HuH-7.5 (cell line): ENCODE measurements at places on chromosomes 4 and X.

GRCh38 chrX:69243276-69243675 lies 78.0 kb upstream of the PJA1 start:
- DNase-seq, result no peak

DNA sequence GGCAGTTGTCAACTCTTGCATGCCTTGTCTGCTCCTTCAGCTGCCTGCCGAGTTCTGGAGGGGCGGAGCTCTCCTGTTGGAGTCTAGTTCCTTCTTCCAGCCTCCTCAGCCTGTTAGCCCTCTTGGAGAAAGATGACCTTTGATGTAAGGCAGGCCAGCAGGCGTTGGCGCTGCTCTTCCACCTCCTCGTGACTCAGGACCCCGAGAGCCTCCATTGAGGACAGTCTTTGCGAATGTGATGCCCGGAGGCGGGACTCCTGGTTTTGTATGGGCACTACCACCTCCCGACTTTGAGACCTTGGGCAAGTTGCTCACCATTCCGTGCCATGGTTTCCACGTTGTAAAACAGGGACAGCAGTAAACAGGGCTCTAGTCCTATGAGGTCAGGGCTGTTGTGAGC lies 108.3 kb downstream of the TENM3 start:
- no peak for DNase-seq

GRCh38 chr4:78799551-78800495 lies 23.7 kb downstream of the BMP2K start:
- DNase-seq, result no peak

DNA sequence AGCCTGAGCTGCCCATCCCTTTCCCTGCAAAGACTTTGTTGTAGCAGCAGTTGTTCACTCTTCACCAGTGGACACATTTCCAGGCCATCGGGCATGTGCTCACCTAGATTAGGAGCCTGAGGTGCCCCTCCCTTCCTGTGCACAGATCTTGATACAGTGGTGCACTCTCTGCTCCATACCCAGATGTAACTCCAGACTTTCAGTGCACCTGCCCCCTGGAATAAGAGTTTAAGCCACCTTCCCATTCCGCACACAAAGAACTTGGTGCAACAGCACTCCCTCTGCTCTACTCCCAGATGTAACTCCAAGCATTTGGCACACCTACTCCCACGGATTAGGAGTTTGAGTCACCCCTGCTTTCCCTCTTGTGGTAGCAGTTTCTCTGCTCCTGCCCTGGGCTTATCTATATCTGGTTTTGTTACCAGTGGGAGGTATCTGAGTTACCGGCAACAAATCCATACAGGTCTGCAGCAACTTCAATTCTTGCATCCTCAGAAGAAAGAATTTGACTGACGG lies 36.0 kb upstream of the PLK4 start:
- no peak for DNase-seq

GRCh38 chrX:3184176-3184930 lies 143.1 kb downstream of the ARSF start:
- DNase-seq, result no peak

DNA sequence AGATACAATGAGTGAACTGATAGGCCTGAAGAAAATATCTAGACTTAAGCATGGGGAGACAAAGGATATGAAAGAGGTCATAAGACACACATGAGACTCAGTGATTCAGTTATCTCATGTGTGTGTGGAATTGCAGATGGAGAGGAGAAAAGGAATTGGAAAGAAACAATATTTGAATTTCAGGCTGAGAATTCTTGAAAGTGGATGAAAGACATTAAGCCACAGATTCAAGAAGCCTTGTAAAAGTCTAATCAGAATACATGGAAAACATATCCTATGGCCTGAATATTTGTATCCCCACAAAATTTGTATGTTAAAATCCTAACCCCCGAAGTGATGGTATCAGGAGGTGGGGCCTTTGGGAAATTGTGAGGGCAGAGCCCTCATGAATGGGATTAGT lies 28.3 kb downstream of the NSUN7 start:
- no peak for DNase-seq

DNA sequence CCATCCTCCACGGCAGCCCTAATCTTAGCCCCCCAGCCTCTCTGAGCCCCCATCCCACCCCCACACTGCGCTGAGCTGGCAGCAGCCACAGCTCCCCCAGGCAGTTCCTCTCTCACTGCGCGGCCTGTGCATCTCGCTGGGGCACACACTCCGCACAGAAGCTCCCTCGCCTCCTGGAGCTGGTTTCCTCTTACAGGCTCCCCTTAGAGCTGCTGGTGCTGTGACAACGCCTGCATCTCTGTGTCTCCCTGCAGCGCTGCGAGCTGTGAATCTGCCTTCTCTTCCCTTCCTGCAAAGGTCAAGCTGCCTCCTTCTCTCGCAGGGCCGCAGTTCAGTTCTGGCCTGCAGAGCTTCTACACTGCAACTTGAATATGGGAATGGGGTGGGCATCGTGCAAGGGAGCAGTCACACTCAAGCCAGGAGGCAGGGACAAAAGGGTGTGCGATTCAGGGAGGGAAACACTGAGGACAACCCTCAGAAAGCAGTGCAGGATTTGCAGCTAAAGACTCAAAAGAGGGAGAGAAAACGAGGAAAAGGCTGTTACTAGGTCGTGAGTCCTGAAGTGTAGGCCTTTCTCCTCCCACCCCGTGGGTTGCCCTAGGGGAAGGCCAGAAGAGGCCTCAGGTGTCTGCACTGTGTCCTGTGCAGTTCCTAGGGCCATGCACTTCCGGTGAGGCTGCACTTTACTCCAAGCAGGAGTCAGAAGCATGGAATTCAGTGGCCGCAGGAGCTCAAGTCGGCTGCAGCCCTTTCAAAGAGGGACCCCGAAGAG lies 87.0 kb downstream of the BCOR start:
- no peak for DNase-seq

DNA sequence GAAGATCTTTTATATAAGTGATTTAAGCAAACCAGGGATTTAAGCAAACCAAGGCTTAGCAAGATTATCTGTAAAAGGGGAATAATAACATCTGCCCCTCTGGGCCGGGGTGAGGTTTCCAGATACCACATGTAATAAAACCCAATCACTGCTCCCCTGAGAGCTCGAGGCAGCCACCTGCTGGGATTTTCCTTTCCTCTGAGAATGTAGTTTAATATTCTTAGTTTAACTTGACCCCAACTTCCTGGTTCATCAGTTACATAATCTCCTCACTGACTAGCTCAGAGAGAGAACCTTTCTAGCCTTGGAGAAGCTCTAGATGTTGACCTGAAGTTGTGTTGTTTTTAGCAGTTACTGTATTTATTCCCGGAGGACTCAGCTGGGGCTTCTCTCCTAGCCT lies 322.4 kb downstream of the ARHGAP10 start:
- DNase-seq, result no peak

DNA sequence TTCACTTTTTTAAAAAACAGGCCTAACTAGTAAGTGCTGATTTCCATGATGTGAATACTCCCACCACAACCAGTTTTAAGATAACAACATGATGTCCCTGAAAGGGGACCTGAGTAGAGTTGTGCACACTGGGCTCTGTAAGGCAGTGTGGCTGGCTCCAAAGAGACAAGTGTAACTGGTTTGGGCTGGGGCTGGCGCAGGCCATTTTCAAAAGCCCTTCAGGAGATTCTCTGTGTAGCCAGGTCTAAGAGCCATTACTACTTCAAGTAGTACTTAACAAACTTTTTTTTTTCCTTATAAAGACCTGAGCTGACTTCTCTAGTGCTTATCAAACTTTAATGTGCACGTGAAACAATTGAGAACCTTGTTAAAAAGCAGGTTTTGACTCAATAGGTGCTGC lies 4.3 kb downstream of the QRFPR start:
- no peak for DNase-seq
